ENCODE measurements at places on chromosomes 5 and 9. TPM values are rescaled to one million over a fixed set of nuclear protein-coding genes. Genes with fewer than 3 reads are reported as not detected.
A peak's percentile ranks its signal among the peaks of the same experiment; 100 is the strongest.

DNA sequence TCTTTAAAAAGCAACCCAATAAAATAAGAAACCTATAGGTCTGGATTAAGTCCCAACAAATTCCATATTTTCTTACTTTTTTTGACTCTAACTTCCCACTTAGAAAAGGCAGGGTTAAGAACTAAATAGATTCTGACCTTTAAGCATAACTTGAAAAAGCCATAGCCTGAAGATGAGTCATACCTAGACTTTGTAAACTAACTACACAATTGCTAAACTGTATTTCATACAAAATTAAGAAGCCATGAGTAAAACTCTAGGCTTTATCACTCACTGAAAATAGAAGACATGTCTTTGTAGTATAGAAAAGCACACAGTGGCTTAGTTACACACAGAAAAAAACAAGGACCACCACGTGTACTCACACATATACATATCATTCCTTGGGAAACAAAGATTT, 51.5 kb downstream of the MLLT3 start:
- peak; percentile 16 for DNase-seq

GRCh38 chr9:115730845-115731244, 422.7 kb upstream of the PAPPA start:
- no peak for DNase-seq

DNA sequence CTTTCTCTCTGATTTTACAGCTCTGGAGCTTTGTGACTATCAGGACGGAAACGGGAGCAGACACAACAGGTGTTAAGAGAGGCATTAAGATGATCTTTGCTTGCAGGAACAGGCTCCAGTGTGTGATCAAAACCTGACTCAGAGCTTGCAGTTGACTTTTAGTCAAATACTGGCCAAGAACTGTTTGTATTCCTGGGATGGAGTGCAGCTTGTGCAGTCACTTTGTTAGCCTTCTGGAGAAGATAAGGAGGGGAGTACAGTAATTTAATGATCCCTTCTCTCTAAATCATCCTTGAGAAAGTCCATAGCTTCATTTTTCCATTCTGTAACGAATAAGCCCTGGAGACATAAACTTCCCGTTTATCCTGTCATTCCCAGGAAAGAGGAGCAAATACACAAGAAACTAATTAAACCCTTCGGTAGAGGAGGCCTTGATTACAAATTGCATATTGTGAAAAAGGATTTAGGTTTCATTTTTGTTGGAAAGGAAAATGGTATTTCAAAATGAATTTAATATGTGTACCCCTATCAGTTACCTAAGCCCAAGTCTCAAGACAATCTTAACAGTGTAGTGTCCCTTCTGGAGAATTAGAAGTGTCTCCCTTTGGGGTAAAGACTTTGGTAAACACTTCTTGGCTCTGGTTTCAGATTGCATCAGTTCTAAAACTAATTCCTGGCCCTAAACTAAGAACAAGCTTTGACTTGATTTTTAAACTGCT, 3.1 kb upstream of the STOM start:
- DNase-seq, result no peak

- DNase-seq, result peak; percentile 15
Measured at GRCh38 chr5:122170620-122171019, 41.3 kb downstream of the ZNF474 start.

- no peak for DNase-seq
Measured at GRCh38 chr5:15487228-15487627, 12.8 kb upstream of the FBXL7 start.

DNA sequence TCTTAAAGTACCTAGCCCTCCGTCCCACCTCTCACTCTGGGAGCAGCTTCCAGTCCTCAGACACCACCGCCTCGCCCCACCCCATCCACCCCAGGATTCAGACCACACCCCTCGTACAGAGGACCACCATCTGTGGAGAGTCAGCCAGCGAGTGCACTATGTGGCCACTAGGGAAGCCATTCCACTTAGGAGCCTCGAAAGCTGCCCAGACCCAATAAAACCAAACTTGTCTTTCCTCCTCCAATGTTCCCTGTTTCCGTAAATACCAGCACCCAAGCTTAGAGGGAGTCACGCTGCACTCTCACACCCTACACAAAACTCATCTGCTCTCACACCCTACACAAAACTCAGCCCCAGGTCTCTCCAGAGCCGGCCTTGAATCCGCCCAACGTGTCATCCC, 1.9 kb downstream of the GCNT4 start:
- DNase-seq, result peak; percentile 3

DNA sequence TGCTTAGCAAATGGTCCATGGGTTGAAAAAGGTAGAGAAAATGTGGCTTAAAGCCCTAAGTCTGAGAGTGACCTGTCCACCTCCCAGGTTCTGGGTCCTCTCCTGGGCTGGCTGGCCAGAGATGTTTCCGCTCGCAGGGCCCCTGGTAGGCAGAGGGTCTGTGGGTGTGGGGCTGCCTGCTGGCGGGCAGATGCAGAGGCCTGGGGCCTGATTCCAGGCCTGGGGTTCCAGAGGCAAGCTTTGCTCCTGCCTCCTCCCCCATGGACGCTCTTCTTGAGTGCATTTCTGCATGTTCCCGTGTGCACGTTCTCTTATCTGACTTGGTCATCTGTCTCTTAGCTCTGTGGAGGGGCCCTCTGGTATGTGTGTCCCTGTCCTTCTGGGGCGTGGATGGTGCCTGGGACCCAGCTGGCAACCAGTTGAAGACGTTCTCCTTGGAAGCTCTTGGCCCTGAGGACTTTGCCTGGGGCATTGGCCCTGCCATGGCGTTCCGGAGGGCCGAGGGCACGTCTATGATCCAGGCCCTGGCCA, 3.8 kb downstream of the MIGA2 start:
- no peak for DNase-seq

DNA sequence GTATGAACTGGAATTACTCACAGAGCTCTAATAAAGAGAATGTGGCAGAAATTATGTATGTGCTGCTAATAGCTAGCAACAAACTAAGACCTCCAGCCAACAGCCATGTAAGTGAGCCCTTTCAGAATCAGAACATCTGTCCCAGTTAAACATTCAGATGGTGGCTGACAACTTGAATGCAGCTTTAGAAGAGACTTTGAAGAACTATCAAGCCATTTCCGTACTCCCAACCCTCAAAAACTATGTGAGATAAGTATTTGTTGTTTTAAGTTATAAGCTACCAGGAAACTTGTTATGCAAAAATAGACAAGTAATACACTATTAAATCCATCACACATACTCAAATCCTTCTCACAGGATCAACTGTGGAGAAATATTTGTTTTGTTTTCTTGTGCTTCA, 205.2 kb upstream of the EDIL3 start:
- DNase-seq, result no peak

- DNase-seq, result no peak
Measured at GRCh38 chr9:123033352-123033751, at the start of gene GPR21. TSS of gene GPR21 (plus strand) at chr9:123033667. CDS start at chr9:123034567, 900 bp downstream.

GRCh38 chr9:98380065-98380681, 124.7 kb upstream of the TBC1D2 start:
- peak; percentile 8 for DNase-seq

DNA sequence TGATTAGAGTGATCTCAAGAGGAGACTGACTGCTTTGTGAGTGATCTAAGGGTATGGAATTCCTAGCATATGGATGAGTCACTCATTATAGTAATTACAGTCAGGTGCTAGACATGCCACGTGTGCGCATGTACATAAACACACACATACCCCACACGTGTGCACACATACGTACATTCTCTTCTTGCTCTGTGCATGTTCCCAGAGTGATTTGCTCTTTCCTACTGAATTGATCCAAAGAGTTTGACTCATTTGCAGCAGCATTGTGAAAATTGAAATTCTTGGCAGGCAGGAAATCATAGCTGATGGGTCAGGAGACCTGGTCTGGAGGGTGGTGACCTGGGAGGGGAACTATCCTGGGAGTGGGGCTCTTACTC, 63.8 kb downstream of the ANGPTL2 start:
- DNase-seq, result peak; percentile 31

- no peak for DNase-seq
Measured at GRCh38 chr5:35313291-35313690, 83.0 kb upstream of the PRLR start.

GRCh38 chr9:126486276-126486675, 127.5 kb upstream of the LMX1B start:
- no peak for DNase-seq

DNA sequence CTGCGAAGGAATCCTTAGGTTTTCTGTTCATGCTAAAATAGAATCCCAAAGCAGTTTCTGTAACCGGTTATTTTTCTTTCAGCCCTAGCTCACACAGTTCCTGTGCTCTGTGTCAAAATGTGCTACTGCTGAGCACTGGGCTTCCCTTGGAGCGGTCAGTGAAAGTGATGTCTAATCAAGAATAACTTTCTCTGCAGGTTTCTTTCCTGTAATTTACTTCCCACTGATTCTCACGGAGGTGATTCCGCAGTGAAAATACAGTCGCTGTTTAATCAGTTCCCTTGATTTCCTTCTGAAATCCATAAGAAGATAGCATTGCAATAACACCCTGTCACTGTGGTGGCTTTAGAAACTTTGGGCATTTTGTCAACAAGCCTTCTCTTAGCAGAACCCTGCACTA, 112.0 kb upstream of the ISL1 start:
- no peak for DNase-seq

DNA sequence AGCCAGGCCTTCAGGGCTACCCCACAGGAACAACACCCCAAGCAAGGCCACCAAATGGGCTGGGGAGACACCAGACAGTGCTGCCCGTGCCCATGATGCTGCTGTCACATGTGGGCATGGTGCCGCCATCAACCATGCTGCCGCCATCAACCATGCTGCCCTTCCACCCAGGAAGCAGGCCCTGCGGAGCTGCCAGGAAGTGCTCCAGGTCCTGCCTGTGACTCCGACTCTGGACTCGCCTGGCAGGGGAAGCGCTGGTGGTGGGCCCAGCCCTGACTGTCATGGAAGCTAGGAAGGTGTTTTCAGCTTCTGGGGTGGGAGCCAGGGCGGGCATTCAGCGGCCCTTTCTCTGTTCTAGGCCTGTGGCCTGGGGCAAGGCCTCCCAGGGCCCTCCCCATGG, 8.8 kb downstream of the AK8 start:
- DNase-seq, result no peak

DNA sequence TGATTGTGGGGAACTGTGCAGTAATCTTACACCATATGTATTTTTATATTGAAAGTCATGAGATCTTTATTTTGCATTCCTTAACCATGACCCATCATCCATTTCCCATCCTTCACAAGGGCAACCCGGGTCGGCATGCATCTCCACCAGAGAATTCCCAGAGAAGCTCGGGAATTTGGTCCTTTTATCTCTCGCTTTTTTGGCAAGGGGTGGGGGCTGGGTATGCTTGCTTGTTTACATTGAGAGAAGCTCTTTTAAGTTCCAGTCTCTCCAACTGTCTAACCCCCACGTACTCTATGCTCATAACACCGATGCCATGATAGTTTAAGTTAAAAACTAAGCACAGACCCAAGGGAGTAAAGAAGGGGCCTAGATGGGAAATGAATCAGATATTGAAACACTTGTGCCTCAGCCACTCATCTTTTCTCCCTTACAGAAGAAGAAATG, 109.9 kb upstream of the NFIB start:
- DNase-seq, result peak; percentile 63

DNA sequence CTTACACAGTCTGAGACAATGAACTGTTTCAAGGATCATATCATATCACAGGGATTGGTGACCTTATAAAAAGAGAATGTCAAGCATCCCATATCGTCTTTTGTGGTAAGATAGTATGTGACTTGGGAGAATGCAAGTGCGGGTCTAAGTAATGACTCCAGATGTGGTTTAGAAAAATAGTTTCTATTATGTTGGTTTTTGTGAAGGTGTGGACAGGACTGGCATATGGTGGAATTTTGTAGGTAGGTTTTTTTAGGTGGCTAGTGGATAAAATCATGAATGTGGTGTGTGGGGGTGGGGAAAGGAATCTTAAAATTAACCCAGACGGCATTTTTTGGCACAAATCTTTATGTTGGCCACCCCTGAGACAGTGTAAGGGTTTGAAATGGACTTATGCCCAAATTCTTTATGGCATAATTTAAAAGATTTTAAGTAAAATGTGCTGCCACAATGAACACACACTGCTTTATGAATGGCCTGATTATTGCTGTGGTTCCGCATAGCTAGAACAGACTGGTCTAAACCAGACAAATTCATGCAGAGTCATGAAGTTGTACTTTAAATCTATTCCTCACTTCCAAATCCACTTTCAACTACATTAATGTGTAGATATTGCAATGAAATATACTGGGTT, 204.8 kb upstream of the HAPLN1 start:
- DNase-seq, result no peak

GRCh38 chr9:6006749-6007057, 8.7 kb downstream of the RANBP6 start:
- DNase-seq, result peak; percentile 83

- DNase-seq, result no peak
Measured at GRCh38 chr9:131707050-131707449, 32.8 kb downstream of the RAPGEF1 start.

DNA sequence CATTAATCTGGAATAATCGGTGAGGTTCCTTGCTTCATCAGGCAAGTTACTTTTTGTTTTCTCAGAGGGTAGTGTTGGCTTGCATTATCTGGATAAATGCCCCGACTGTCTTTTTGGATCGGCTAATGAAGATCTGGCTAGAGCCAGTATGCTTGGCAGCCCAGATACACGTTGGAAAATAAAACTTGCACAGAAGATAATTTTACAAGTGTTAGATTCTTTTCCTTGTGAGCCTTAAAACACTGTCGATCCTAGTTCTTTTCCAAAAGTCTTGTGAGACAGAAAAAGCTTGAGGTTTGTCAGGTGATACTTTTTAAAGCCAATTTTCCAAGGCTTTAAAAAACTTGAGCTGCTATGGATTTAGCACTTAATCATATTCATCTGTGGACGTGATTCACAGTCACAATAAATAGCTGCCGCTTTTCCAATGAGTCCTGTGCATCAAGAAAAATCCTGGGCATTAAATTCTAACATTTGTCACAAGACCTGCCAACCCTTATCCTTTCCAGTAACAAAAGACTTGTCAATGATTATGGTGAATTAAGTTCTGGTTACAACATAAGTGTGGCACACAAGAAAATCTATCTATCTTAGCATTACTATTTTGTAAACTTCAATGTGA, 68.5 kb downstream of the PRLR start:
- no peak for DNase-seq

Gene AKNA
- 11.3 TPM for polyA plus RNA-seq

Gene PCDHGB6
- polyA plus RNA-seq, result 2.3 TPM

Gene IARS1
- polyA plus RNA-seq, result 25.0 TPM

Gene PCDHB16
- polyA plus RNA-seq, result 0.18 TPM

Gene AMACR
- 7.1 TPM for polyA plus RNA-seq

Gene TMEM215
- polyA plus RNA-seq, result not detected

Gene SPINK6
- polyA plus RNA-seq, result not detected

Gene TRAPPC13
- polyA plus RNA-seq, result 7.9 TPM

Data from endothelial cell of umbilical vein (primary cell).